ENCODE measurements at places on chromosomes 1 and 21. TPM values are rescaled to one million over a fixed set of nuclear protein-coding genes. Genes with fewer than 3 reads are reported as not detected.
A peak's percentile ranks its signal among the peaks of the same experiment; 100 is the strongest.

CD53 gene
- total RNA-seq = 37.8 TPM

KANK4 gene
- total RNA-seq = 4.0 TPM

WNT9A gene
- total RNA-seq = 1.1 TPM

SELE gene
- total RNA-seq = 0.59 TPM

MX2 gene
- total RNA-seq = 7.7 TPM

TMEM52 gene
- 0.68 TPM for total RNA-seq

BRINP3 gene
- 1.3 TPM for total RNA-seq

PCAT6 gene
- 1.7 TPM for total RNA-seq

DMRTA2 gene
- total RNA-seq = not detected

FMO5 gene
- total RNA-seq = 1.4 TPM

VSIG8 gene
- not detected for total RNA-seq

CEP170 gene
- total RNA-seq = 40.7 TPM

SERPINC1 gene
- total RNA-seq = 0.35 TPM

KIF17 gene
- 4.0 TPM for total RNA-seq

GRCh38 chr1:163875200-163875926 is 553.6 kb downstream of the NUF2 start:
- DNase-seq = peak; percentile 57

DNA sequence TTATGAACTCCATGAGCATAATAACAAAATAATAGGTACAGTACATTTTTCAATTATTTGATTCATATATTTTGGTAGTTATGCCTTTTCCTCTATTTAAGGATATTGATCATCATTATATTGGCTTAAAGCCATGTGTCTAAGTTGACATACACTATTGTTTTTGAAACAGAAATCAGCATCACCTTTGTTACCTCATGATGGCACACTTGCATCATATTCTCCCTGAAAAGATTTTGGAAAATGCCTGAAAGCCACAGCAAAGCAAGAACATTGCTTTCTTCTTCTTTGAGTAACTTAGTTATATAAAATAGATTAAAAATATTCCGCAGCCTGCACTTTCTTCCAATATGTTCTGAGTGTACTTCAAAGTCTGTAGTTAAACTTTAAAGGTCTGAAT is 33.3 kb downstream of the TMPRSS15 start:
- DNase-seq = no peak

DNA sequence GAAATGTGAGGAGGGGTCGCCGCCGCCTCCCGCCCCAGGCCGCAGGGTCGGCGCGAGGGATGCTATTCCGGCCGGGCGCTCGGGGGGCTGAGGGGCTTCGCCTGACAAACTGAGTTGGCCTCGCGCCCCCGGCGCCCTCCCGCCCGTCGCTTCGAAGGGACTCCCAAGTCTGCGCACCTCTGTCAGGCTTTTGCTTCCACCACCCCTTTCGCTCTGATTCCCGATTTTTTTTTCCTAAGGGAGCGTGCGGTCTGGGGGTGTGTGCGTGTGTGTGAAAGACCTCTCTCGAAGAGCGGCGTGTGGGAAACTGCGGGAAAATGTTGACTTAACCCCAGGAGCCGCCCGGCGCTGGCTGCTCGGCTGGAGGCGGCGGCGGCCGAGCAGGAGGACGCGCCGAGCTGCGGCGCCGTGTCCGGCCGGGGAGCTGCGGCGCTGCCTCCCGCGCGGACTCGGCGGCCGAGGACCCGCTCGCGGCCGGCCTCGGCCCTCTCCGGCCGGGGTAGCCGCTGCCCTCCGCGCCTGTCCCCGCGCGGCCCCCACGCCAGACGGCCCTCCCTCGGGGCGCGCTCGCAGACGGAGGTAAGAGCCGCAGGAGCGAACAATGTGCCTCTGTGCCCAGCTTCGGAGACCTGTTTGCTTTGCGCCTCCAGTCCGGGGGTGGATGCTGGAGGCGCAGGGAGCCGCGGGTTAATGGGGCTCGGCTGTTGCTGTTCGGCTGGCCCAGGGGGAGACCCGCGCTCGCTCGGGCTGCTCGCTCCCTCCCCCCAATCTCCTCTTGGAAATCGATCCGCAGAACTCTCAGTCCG is 1.1 kb downstream of the ADGRL2 start:
- peak; percentile 40 for DNase-seq

GRCh38 chr1:210715072-210715471 is 386.4 kb downstream of the HHAT start:
- DNase-seq = no peak

GRCh38 chr1:152325111-152325510 is at the start of gene FLG:
Gene FLG (minus strand): TSS chr1:152325239. CDS start chr1:152315456, 9,783 bp downstream.
- no peak for DNase-seq

DNA sequence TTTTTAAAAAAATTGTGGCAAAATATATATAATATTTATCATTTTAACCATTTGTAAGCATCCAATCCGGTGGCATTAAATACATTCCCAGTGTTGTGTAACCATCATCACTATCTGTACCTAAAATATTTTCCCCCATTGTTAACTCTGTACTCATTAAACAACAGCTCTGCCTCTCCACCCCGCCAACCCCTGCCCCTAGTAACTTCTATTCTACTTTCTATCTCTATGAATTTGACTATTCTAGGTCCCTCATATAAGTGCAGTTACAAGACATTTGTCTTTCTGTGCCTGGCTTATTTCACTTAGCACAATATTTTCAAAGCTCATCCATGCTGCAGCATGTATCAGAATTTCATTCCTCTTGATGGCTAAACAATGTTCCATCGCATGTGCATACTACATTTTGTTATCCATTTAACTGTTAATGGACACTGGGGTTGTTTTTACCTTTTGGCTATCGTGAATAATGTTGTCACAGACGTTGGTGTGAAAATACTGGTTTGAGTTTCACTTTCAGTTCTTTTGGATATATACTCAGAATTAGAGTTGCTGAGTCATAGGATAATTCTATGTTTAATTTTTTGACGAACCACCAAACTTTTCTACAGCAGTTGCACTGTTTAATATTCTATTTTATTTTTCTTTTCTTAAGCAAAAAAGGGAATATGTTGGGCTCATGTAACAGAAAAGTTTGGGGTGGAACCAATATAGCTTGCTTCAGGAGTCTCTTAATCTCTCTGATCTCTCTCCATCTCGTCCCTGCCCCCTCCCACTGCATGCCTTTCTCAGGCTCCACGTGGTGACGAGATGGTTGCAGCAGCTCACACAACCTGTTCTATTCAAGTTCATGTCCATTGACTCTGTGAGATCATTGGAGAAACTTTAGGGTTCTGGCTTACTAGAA is 25.2 kb upstream of the RCAN1 start:
- DNase-seq = no peak

- no peak for DNase-seq
These were observed 51.8 kb downstream of the RGS2 start for GRCh38 chr1:192860478-192861185.

DNA sequence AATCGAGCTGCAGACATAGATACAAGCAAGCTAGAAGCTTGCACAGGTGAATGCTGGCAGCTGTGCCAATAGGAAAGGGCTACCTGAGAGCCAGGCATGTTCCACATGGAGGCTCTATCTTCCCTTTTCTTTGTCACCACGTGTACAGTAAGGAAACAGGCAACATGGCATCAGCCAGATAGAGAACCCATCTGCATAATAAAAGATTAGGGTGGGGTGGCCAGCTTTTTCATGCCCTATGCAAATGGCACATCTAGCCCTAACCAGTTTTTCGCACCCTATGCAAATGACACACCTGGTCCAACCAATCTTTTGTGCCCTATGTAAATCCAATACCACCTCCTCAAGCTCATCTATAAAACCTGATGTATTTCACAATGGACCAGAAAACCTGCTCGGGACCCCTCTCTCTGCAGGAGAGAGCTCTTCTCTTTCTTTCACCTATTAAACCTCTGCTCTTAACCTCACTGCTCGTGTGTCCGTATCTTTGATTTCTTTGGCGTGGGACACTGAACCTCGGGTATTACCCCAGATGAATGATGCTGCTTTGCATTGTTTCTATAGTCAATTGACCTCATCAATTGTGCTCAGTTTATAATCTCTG is 93.9 kb downstream of the SLC30A10 start:
- no peak for DNase-seq

DNA sequence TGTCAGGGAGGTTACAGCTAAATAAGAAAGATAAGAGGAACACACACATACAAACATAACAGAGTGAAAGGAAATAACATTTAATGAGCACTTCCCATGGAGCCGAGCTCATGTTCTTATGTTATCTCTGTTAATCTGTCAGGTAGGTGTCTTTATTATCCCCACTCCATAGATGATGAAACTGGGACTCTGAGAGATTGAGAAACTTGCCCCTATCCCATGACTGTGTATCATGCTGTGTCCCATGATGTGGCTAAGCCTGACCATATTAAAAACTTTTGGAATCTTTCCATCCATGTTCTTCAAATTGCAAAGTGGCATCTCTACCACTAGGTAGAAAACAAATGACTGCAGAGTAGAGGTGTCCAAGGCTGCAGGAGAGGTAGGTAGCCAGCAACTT is 285.2 kb upstream of the SGIP1 start:
- no peak for DNase-seq

GRCh38 chr21:37367336-37367702 is 746 bp downstream of the DYRK1A start:
- no peak for DNase-seq

GRCh38 chr1:77288275-77288674 is 6.5 kb downstream of the AK5 start:
- DNase-seq = no peak

DNA sequence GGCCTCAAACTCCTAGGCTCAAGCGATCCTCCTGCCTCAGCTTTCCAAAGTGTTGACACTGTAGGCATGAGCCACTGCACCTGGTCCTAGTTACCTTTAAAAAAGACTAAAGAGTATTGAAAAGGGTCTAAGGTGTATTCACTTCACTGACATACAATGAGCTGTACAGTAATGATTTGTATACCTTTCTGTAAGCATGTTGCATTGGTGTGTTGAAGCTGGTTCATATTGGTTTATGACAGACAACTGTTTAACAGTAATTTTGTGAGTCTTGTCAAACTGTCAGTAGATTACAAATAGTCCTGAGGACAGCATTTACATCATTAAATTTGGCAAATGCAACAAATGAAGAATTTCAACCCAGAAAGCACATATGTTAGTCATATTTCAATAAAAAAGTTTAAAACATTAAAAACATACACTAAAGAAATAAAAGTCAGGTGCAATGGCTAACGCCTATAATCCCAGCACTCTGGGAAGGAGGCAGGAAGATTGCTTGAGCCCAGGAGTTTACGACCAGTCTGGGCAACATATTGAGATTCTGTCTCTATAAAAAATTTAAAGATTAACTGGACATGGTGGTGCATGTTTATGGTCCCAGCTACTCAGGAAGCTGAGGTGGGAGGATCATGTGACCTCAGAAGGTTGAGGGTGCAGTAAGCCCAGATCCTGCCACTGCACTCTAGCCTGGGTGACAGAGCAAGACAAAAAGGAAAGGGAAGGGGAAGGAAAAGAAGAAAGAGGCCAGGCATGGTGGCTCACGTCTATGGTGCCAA is 88.3 kb upstream of the HP1BP3 start:
- DNase-seq = no peak

- DNase-seq = no peak
These were observed 35.6 kb upstream of the PUM1 start for GRCh38 chr1:31101147-31101502.

DNA sequence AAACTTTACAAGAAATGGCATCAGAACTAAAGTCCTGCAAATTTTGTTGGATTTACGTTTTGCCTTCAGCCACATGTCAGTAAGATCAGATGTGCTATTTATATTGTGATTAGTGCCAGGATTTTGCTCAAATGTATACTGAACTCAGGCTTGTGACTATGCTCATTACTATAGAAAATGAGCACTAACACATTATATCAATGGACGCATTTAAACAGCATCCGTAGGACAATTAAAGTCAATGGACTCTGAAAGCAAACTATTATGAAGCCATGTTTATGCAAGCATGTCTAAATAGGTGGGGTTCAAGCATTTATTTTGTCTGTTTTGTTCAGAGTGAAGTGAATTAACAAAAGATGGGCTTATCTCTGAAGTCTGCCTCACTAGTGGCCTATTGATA is 20.6 kb upstream of the DDAH1 start:
- DNase-seq = no peak

- no peak for DNase-seq
These were observed 1246.3 kb downstream of the NCAM2 start for GRCh38 chr21:22244516-22244915.
